ENCODE measurements at places on chromosomes 4 and X. TPM values are rescaled to one million over a fixed set of nuclear protein-coding genes. Genes with fewer than 3 reads are reported as not detected.

DNA sequence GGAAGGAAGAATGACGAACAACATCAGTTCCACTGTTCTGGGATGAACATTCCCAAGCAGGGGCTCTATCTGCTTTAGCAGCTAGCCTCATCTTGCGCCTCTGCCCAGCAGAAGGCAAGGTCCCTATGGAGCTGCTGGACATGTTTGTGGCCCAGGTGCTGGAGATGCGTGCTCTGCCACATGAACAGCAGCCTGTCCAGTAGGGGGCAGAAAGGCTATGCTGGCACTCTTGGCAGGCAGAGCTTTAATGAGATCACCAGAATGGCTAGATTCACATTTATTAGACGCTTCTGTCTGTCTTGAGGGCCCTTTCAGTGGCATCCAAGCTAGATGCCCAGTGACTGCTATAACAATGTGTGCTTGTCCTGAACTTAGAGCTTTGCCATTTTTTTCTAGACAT is 1826.0 kb downstream of the STIM2 start:
- H3K4me1 ChIP-seq: peaks cover 33% of the 10 kb centered on the region
- H3K27me3 ChIP-seq: no peaks in the 10 kb centered on the region
- H3K4me3 ChIP-seq: no peak overlapping the region
- H3K27ac ChIP-seq: no peak overlapping the region
- peak; percentile 71 for DNase-seq

- H3K4me1 ChIP-seq: peaks cover 40% of the 10 kb centered on the region
- H3K27me3 ChIP-seq: no peaks in the 10 kb centered on the region
- H3K36me3 ChIP-seq: no peaks in the 10 kb centered on the region
- peak; percentile 61 for DNase-seq
- peak overlapping the region; percentile 60 for H3K27ac ChIP-seq
Measured at GRCh38 chr4:120870279-120870673, 52.2 kb downstream of the PRDM5 start.

DNA sequence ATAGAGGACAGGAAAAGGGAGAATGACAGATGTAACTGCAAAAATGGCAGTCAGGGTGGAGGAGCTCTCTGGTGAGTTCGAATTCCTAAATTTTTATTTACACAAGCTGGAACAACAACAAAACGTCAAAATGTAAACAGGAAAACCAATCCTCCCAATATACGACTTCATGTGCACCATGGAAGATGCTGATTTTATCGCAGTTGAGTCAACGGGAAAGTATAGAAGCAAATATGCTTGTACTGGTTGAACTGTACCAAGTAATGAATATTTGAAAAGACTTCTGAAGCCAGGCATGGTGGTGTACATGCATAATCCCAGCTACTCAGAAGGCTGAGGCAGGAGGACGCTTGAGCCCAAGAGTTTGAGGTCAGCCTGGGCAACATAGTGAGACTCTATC is 15.4 kb downstream of the STX18 start:
- H3K36me3 ChIP-seq: no peaks in the 10 kb centered on the region
- H3K27me3 ChIP-seq: no peaks in the 10 kb centered on the region
- peaks cover 14% of the 10 kb centered on the region for H3K4me1 ChIP-seq
- no peak overlapping the region for H3K4me3 ChIP-seq

GRCh38 chrX:47311932-47312774 is 58.2 kb upstream of the ZNF157 start:
- no peaks in the 10 kb centered on the region for H3K36me3 ChIP-seq
- H3K4me3 ChIP-seq: no peak overlapping the region
- H3K4me1 ChIP-seq: peaks cover 30% of the 10 kb centered on the region
- peak overlapping the region; percentile 98 for H3K27ac ChIP-seq
- H3K27me3 ChIP-seq: no peaks in the 10 kb centered on the region
- peak; percentile 56 for DNase-seq

GRCh38 chr4:14792702-14793227 is 209.5 kb upstream of the CPEB2 start:
- H3K4me3 ChIP-seq: no peak overlapping the region
- no peak for DNase-seq
- peaks cover 50% of the 10 kb centered on the region for H3K36me3 ChIP-seq
- H3K27me3 ChIP-seq: peaks cover 4% of the 10 kb centered on the region
- H3K4me1 ChIP-seq: peaks cover 11% of the 10 kb centered on the region
- no peak overlapping the region for H3K27ac ChIP-seq

DNA sequence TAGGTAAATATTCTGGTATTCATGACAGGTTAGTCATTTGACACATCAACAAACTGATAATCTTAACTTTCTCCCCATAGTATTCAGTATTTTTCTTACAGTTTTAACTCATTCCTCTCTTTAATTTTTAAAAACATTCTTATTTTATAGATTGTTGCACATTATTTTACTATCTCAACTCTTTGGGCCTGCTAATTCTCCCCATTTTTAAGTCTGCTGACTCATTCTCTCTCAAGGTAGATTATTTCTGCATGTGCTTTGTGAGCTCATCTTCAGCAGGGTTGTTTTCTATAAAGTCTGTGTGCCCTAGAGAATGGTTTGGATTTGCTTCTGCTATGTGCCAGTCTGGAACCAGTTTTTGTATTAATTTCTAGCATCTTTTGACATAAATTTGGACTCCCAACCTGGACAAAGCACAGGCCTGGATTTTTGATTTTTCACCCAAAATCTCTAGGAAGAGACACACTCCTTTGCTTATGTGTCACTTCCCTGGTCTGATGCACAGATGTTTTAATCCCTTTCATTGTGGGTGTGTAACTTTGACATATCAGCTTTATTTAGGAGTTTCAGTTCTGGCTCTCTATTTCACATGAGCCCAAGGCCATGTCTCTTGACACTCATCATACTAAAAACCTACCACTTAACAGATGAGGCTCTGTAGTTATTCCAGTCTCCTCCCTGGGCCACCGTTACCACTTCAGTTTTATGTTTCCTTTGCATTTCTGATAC is 194.3 kb upstream of the PGRMC2 start:
- H3K27ac ChIP-seq: no peak overlapping the region
- no peak overlapping the region for H3K4me3 ChIP-seq
- 0 out of 2 replicates have a peak, but pooled peaks cover 3% of the 10 kb centered on the region for H3K36me3 ChIP-seq
- no peak for DNase-seq
- H3K4me1 ChIP-seq: no peaks in the 10 kb centered on the region
- no peaks in the 10 kb centered on the region for H3K27me3 ChIP-seq

- H3K4me3 ChIP-seq: no peak overlapping the region
- H3K27ac ChIP-seq: no peak overlapping the region
- H3K36me3 ChIP-seq: peaks cover 3% of the 10 kb centered on the region
- peaks cover 18% of the 10 kb centered on the region for H3K4me1 ChIP-seq
- no peaks in the 10 kb centered on the region for H3K27me3 ChIP-seq
Measured at GRCh38 chr4:185682236-185682635, 129.8 kb downstream of the SORBS2 start.

DNA sequence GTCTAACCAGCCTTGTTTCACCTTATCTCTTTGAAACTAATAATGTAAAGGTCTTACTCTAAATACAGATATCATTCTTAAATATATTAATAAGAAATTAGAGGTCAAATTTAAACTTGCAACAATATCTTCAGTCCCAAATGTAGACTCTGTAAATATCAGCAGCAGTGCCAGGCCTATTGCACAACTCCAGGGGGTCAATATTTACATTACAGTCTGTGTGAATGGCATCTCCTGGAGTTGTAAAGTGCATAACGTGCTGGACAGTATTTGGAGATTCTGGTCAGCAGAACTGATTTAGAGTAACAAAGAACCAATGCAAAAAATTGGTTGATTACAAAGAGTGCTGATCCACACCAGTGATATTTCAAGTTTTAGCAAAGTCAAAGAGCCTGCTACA is 1225.9 kb downstream of the PCDH19 start:
- DNase-seq: no peak
- no peak overlapping the region for H3K4me3 ChIP-seq
- no peaks in the 10 kb centered on the region for H3K27me3 ChIP-seq
- H3K36me3 ChIP-seq: no peaks in the 10 kb centered on the region
- H3K27ac ChIP-seq: no peak overlapping the region

DNA sequence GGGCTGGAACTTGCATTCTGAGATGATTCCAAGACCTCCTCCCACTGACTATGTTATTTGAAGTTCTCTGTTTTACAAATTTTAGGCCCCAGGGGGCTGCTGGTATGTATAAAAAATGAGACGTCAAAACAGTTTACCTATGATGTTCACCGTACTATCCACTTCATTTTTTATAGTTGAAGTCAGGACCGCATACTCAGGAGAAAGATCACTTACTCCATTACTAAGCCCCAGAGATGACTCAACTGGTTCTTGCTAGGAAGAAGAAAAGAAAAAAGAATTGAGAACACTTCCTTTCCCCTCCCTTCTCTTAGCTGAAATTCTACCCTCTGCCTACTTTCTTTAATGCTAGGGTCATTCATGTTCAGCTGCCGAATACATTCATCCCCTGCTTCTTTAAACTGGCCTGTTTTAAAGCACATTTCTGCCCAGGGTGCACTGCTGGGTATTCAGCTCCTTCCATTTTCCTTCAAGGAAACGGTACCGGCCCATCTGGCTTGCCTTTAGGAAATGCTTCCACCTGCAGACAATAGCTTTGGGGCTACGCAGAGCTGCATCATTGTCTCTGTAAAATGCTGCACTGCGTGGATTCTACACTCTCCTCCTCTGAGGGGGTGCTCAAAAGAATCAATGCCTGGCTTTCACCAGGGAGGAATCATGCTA is 66.2 kb downstream of the IRF2 start:
- H3K4me1 ChIP-seq: peaks cover 41% of the 10 kb centered on the region
- H3K27ac ChIP-seq: peak overlapping the region; percentile 79
- DNase-seq: no peak
- no peaks in the 10 kb centered on the region for H3K27me3 ChIP-seq
- H3K36me3 ChIP-seq: peaks cover 30% of the 10 kb centered on the region

DNA sequence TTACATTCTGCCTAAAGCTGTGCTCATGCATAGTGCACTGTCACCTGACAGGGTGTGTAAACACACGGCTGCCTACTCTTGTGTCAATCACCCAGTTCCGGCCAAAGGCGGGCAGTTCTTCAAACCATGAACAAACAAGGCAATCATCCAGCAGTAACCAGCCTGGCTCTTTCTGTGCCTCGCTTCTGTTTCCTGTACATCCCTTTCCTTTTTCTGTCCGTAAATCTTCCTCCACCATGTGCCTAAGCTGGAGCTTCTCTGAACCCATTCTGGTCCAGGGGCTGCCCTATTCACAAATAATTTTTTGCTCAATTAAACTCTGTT is 60.8 kb upstream of the CBR4 start:
- H3K36me3 ChIP-seq: no peaks in the 10 kb centered on the region
- peaks cover 46% of the 10 kb centered on the region for H3K4me1 ChIP-seq
- peak overlapping the region; percentile 89 for H3K27ac ChIP-seq
- DNase-seq: no peak
- no peak overlapping the region for H3K4me3 ChIP-seq

- DNase-seq: no peak
- H3K4me3 ChIP-seq: peak overlapping the region; percentile 75
- H3K27me3 ChIP-seq: no peaks in the 10 kb centered on the region
- peaks cover 15% of the 10 kb centered on the region for H3K4me1 ChIP-seq
- no peaks in the 10 kb centered on the region for H3K36me3 ChIP-seq
- peak overlapping the region; percentile 67 for H3K27ac ChIP-seq
Measured at GRCh38 chr4:102430461-102430910, 70.7 kb upstream of the NFKB1 start.

DNA sequence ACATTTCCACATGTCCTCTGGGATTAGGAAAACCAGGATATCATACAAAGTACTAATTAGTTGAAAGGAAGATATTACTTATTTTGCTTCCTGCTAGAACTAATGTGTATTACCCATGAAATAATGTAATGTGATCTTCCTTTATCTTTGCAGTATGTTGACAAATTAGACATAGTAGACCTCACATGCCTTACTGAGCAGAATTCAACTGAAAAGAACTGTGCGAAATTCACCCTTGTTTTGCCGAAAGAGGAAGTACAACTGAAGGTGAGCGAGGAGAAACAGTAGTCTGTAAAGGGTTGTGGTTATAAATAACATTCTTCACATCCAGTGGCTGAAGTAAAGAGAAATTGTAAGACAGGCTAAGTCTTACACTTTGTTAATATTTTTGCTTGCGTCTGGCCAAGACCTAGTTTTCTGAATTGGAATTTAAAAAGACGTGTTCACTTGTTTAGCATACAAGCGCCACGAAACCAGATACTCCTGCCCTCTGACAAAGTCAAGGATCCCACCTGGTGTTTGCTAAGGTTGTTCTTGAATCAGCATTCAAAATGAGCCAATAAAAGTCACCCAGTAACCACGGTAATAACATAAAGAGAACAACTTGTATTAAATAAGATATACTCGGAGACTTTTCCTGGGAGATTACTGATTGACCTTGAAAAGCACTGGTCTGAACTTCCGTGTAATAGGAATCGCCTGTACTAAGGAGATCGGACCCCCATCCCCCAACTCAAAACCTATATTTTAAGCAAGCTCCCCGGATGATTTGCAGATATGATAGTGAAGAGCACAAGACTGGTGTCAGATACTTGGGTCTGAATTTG is 16.9 kb downstream of the STAP1 start:
- no peak overlapping the region for H3K4me3 ChIP-seq
- peak overlapping the region; percentile 60 for H3K27ac ChIP-seq
- no peak for DNase-seq

GRCh38 chr4:39502019-39502663 is 25.1 kb downstream of the UGDH start:
- no peak overlapping the region for H3K27ac ChIP-seq
- H3K4me1 ChIP-seq: no peaks in the 10 kb centered on the region
- no peak for DNase-seq
- peaks cover 71% of the 10 kb centered on the region for H3K36me3 ChIP-seq

DNA sequence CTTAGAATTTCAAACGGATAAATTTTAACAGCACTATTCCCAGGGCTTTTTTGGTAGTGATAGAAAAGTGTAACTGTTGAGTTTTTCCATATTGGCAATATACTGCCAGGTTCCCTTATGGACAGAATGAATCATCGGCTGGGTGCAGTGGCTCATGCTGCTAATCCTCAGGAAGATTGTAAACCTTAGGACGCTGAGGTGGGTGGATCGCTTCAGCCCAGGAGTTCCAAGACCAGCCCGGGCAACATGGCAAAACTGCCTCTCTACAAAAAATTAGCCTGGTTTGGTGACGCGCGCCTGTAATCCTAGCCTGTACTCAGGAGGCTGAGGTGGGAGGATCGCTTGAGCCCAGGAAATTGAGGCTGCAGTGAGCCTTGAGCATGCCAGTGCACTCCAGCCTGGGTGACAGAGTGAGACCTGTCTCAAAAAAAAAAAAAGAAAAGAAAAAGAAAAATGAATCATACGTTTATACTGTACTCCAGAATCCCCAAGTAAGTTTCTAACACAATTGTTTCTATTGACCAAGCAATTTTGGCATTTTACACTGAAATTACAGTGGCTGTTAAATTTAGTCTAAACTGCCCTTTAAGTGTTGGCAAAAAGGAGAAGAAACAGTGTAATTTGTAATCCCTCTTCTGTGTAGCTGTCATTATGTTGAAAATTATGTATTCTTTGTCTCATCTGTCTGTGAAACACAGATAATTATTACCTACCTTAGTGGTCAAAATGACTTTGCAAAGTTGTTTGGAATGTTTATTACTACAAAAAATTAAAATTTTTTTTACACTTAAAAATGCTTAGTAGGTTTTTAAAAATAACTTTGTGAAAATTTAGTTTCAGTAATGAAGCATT is 1.8 kb downstream of the SLC30A9 start:
- H3K4me1 ChIP-seq: peaks cover 20% of the 10 kb centered on the region
- H3K4me3 ChIP-seq: peak overlapping the region; percentile 99
- H3K27ac ChIP-seq: no peak overlapping the region
- no peak for DNase-seq
- no peaks in the 10 kb centered on the region for H3K36me3 ChIP-seq

Gene CXCL1
- 1.4 TPM for total RNA-seq

Gene CXCL5
- 8.1 TPM for total RNA-seq

Gene FAM9B
- total RNA-seq: not detected

Gene ALB
- 23.4 TPM for total RNA-seq

Gene CTAG2
- not detected for total RNA-seq

Gene CCSER1
- total RNA-seq: 1.1 TPM
